ENCODE measurements at places on chromosomes 1 and 21.

GRCh38 chr1:192418552-192419285 lies 101.9 kb downstream of the RGS21 start:
- DNase-seq: no peak

DNA sequence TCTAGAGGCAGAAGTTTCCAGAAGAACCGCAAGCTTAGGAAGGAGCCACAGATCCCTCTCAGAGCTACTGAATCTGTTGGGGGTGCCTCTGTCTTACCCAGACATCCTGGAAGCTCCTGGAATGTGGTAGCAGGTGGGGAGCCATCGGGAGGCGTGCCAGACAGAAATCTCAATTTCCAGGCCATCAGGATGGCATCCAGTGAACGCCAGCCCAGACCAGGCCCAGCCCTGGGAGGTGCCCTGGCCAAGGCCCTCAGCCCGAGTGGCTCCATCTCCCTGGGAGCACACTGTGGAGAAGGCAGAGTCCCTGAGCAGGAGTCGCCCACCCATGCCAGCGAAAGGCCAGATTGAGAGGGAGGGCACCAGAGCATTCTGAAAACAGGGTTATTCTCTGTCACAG lies 2.5 kb downstream of the ABCA4 start:
- DNase-seq: no peak

DNA sequence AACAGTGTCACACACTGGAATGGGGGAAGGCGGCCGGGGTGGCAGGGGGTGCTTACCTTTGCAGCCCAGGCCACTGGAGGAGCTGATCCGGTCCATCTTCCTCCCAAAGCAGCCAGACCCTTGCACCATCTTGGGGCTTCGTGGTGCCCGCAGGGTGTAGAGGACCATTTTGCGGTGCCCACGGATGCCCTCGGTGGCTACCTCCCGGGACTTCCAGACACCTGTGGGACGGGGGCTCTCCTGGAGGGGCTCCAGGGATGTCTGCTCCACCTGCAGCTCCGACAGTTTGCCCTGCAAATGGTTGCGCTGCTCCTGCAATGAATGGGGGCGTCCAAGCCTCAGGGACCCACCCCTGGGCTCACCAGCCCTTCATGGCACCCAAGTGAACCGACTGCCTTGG lies 587 bp downstream of the NPPB start:
- DNase-seq: no peak

- DNase-seq: no peak
Observed at GRCh38 chr21:45440736-45441350, 35.9 kb downstream of the COL18A1 start.

DNA sequence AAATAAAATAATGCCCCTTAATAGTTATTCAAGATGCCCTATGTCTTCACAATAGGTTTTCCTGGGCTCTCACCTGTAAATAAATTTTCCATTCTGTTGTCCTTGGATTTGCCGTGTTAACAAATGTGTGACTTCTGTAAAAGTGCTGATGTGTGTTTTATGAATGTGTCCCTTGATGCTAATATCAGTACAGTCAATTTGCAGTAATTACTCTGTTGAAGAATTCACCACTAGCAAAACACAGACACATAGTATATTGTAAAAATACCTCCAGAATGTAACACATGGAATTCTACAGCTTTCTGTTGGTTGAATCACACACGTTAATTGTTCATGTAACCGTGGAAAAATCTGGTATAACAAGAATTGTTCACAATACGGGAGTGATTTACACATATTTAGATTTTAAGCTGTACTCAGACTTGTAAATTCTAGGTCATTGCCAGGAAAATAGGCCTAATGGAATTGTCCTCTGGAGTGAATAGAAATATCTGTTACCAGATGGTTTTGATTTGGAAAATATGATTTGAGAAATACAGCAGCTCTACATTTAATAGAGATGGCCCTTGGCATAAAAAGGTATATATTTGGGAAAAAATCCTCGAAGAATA lies 36.7 kb upstream of the KCNK2 start:
- no peak for DNase-seq

DNA sequence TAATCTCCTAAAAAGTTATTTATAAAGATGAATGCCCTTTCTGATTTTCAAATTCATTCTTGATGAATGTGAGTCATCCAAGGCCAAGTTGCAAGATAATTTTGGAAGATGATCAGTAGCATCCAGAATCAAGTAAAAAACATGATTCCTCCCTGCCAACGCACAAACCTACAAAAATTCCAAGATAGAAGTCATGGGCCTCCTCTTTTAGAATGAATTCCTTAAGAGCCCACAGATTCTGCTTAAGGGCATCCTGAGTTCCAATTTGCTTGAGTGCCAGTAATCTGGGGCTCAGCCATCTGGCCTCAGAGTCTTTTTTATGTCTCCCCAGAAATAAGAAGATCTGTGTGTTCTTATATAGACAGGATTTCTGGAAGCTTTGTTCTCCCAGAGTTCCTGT lies 23.2 kb upstream of the SPATA6 start:
- no peak for DNase-seq

DNA sequence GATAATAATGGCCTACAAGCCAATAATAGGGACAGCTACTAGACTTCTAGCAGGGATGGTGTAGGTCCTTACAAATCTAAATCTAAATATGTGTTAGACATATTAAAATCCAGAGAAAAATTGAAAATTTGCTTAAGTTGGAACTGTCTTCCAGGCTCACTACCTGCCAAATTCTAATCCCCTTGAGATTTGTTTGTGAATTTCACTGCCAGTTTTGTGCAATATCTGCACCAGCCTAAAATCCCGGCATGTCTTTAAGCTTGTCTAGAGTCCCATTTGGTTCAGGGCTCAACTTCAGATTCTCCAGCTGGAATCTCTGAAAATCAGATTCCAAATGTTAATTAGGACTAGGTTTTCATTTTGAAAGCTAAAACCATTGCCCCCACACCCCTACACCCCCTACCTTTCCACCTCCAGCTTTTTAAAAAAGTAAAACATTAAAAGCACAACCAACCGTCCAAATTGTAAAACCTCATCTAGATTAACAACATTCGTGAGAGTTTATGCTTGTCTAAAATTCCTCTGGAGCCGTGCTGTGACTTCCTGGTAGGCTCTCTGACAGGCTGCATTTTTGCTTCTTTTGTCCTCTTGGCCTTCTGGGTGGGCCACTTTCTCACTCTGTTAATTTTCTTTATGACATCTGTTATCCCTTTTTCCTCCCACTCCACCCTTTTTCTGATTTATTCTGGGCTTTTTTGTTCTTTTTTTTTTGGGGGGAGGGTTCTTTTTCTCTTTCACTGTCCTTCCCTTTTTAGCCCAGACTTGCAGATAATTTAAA lies 348.7 kb downstream of the PAPPA2 start:
- no peak for DNase-seq

GRCh38 chr1:7784492-7785071 lies 491 bp downstream of the PER3 start:
- no peak for DNase-seq

GRCh38 chr1:32946413-32946812 lies 18.2 kb downstream of the RNF19B start:
- DNase-seq: no peak

- no peak for DNase-seq
Observed at GRCh38 chr1:40977716-40978115, 1.8 kb upstream of the CTPS1 start.

GRCh38 chr1:85612704-85613361 lies 32.3 kb downstream of the CCN1 start:
- DNase-seq: no peak

- no peak for DNase-seq
Observed at GRCh38 chr1:14034506-14034905, 334.5 kb downstream of the PRDM2 start.

DNA sequence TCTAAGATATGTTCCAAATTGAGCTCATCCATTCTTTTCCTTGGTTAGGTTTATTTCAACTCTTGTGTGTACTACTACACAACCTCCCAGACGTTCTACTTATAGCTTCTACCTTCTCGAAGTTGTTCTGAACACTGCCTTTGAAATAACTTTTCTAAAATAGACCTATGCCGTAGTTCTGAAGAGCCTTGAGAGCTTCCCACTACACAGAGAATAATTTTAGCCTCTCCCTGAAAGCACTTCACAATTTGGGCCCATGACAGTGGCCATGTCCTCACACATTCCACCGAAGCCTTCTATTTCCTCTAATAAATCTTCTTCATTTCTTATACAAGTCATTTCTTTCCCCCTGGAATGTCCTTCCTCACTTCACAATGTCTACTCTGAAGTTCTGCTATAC lies 62.2 kb downstream of the CRB1 start:
- DNase-seq: no peak

DNA sequence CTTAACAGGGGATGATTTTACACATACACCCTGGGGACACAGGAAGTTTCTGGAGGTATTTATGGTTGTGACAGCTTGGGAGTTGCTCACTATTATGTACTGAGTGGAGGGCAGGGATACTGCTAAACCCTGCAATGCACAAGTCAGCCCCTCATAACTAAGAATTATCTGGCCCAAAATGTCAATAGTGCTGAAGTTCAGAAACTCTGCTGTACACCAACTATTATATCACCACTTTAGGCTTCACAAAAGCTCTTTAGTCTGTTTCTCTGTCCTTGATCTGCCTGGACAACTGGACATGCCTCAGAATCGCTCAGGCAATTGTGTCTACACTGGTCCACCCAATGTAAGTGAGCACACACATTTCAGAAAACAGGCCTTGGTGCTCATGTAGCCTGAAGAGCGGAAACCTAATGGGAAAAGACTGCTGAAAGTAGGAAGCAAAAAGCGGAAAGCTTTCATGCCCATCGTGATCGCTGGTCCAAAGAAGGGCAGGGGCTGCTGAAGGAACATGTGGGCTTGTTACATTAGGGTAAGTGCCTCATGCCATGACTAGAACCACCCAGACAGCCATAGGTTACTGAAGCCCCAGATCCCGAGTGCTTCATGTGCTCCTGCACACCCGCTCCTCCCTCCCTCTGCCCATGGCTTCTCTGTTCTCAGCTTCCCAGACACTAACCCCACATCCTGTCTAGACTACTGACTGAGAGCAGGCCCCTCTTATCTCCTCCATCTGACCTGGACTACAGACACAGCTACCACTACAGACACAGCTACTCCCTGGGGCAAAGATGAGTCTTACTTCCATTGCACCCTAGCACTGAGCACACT lies 73.5 kb downstream of the LRIG2 start:
- DNase-seq: peak; percentile 11

- DNase-seq: no peak
Observed at GRCh38 chr1:17976854-17977253, 130.7 kb upstream of the IGSF21 start.

GRCh38 chr1:94020764-94021579 lies 100.0 kb downstream of the ABCA4 start:
- DNase-seq: no peak

DNA sequence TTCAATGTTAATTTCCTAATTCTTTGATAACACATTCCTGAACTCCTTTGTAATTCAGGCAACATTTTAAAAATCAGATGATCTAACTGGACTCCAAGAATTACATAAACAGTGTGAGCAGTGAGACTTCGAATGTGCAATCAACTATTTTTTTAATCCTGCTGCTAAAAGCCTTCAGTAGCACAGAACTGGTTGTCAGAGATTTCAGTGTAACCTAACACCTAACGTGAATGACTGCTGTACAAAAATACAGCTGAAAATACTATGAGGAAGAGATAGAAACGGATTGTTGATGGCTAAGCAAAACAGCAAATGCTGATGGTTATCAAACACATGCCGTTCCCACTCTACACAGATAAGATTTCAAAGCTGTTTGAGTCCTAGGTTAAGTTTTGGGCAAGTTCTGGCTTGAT lies 46.1 kb downstream of the APP start:
- DNase-seq: no peak

- no peak for DNase-seq
Observed at GRCh38 chr1:85448358-85448757, 16.6 kb downstream of the DDAH1 start.

DNA sequence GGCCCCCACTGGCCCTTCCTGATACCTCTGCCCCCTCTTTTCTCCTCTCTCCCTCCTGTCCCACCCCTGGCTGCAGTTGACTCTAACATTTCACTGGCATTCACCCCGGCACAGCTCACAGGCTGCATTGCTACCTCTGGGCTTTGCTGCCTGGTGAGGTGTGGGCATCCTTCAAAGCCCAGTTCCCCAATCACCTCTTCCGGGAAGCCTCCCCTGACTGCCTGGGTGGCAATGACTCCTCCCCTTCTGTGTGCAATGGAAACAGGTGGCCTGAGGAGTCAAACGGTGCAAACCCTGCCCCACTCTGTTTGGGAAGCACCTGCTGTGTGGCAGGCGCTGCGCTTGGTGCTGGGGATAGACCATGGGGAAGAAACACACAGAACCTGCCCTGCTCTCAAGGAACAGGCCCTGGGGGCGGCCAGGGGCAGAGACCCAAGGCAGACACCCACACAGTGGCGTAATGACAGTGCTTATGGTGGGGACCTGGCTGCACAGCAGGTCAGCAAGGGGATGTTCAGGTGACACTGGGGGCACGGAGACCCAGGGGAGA lies 39.3 kb upstream of the POFUT2 start:
- DNase-seq: no peak

DNA sequence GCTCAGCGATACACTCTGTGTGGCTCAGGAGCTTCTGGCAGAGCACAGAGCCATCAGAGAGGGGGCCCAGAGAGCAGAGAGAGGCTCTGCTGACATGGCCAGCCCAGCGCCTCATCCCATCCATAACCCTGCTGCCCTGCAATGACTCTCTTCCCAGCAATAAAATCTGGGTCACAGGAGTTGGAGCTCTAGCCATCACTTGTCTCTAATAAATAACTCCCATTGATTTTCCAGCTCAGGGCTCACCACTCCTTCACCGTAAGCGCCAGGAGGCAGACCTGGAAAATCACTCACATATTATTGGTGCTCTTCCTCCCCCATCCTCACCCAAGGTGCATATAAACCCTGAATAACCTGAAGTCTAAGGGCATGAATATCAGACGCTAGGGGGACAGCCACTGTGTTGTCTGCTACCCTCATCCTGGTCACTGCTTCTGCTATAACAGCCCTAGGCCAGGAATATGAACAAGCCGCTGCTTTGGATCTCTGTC lies at the start of gene APCS:
APCS (plus strand) TSS at position 366 of the 491 bp plus-strand sequence; CDS start at position 462, 96 bp downstream.
- no peak for DNase-seq

DNA sequence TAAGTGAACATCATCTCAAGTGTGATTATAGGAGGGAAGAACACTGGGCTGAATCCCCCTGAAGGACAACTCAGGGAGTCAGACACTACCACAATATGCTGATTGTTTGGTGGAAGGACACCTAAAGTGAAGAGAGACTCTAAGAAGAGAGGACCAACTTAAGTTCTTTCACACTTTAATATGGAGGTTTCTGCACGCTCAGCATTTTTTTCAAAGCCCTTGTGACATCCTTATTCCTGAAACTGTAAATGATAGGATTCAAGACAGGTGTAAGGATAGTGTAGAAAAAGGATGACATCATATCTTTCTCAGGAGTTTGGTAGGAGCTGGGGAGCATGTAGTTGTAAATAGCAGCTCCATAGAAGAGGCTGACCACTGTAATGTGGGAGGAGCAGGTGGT lies 4.8 kb downstream of the OR2T10 start:
- no peak for DNase-seq
